T1000 (cell line): ENCODE measurements at places on chromosomes 6 and 20.

DNA sequence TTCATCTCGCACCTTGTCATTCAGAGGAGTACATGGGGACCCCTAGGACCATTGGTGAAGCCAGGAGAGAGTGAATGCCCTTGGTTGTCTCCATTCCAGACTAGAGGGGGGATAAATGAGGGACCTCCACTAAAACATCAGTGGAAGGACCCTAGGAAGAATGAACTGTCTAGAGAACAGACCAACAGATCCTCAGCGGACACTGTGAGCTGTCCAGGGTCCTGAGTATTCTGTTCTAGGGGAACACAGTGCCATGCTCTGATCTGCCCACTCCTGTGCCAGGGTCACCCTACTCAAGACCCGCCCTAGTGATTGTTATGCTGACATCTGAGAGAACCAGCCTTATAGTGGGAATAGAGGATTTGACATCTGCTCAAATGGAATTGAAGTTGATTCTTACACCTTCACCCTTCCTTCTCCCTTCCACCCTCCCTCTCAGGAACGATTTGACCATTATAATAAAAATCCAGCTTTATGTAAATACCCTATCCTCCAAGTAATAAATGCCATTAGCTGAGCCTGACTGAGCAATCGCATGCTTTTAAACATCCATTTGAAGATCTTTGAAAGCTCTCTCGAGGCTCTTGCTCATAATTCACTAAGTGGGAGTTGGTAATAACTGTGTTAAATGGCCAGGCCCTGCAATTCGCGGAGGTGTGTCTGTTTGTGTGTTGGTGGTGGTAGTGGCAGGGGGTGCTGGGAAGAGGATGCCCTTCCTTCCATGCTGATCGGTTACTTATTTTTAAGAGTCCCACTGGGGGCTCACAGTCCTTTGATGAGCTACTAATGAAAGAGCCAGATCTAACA is 43.6 kb upstream of the SLC32A1 start:
- DNase-seq: no peak

DNA sequence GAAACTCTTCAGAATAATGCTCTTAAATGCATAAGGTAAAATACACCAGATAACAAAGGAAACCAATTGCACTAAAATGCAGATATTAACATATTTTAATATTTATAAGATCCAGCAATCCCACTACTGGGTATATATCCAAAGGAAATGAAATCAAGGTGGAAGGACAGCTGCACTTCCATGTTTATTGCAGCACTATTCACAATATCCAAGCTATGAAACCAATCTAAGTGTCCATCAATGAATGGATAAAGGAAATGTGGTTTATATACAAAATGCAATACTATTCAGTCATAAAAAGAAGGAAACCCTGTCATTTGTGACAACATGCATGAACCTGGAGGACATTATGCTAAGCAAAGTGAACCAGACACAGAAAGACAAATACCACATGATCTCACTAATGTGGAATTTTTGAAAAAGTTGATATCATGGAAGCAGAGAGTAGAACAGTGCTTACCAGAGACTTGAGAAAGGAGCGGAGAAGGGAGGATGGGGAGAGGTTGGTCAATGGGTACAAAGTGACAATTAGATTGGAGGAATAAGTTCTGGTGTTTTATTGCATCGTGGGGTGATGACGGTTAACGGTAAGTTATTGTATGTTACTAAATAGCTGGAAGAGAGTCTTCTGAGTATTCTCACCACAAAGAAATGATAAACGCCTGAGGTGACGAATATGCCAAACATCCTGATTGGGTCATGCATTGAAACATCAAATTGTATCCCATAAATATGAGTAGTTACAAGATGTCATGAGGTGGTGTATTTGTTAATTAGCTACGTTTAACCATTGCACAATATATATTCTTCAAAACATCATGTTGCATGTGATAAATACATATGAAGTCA is 37.9 kb upstream of the RNF24 start:
- no peak for DNase-seq

DNA sequence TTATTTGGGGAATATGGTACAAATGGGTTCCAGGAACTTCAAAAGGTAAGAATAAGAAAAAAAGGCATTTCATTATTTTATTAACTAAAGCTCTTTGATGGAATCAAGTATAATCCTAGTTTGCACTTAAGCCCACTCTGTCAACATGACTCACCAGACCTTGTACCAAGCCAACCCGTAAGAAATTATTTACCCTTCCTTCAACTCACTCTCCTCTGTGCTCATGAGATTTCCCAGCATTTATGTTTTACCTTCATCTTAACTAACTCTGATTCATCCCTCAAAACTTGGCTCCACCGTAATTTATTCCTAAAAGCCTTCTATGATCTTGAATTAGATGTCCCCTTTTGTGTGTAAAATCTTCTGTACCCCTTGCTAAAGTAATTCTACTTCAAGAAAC is 308.7 kb downstream of the PKHD1 start:
- no peak for DNase-seq

DNA sequence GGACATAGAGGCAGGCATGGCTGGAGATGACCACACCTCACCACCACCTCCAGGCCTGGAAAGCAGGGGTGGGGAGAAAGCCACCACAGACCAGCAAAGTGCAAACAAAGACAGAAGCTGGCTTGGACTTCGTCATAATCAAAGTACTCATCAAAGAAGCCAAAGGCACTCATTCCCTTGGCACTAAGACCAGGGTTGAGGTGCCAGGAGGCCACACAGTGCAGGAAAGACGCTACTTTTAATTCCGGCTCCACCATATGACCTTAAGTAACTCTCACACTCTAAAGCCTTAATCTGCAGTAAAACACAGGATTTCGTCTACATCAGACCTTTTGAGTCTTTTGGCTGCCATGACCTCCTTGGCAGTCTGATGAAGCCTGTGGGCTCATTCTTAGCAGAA is 123.1 kb downstream of the HIVEP2 start:
- no peak for DNase-seq

GRCh38 chr20:61429458-61430227 is 177.6 kb downstream of the CDH4 start:
- DNase-seq: no peak

- DNase-seq: no peak
Measured at GRCh38 chr20:53677447-53678314, 84.0 kb upstream of the ZNF217 start.

GRCh38 chr6:73606428-73606827 is 47.4 kb downstream of the SLC17A5 start:
- DNase-seq: no peak

DNA sequence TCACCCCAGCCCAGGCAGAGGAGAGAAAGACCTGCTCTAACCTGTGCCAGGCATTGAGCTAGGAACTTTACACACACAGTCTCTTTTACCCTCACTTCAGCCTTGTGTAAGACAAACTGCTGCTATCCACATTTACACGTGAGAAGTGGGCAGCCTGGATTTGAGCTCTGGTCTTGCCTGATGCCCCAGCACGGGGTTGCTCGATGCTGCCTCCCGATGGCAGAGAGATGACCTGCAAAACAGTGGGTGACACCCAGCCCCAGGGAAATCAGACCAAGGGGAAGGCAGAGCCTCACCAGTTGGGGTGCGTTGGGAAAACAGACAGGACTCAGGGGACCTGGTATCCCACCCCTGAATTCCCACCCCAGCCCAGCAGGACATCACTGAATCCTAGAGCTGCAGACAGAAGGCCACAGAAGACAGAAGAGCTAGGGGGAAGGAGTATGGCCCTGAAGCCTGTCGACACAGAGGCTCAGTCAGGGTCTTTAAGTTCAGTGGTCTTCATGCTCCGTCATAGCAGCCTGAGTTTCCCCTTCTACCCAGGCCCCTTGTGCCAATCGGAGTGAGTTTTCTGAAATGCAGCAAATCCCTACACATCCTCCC is 990 bp downstream of the BPI start:
- DNase-seq: no peak

DNA sequence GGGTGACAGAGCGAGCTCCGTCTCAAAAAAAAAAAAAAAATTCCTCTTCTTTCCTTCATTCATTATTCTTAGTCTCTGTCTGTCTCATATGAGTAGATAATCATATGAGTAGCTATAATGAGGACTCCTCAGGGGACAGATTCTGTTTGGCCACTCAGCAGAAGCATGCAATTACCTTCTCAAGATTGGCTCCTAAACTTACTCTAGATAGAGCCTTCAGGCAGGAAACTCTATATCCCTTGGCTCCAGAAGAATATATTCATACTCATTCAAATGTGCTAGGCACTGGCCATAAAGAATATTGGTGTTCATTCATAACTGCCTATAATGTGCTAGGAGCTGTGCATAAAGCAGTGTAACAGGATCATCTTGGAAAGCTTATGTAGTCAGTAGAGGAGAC is 2.2 kb upstream of the ACAT2 start:
- no peak for DNase-seq

DNA sequence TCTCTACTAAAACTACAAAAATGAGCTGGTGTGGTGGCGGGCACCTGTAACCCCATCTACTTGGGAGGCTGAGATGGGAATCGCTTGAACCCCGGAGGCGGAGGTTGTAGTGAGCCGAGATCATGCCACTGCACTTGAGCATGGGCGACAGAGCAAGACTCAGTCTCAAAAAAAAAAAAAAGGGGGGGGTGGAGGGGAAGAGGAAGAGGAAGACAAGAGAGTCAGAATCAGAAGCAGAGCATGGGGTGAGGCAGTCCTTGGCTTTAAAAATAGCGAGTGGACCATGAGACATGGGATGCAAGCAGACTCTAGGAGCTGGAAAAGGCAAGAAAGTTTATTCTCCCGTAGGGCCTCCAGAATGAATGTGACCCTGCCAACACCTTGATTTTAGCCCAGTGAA is 3.9 kb upstream of the SLC9A8 start:
- DNase-seq: no peak

- no peak for DNase-seq
Measured at GRCh38 chr6:39425346-39426072, 103.0 kb upstream of the KCNK16 start.

DNA sequence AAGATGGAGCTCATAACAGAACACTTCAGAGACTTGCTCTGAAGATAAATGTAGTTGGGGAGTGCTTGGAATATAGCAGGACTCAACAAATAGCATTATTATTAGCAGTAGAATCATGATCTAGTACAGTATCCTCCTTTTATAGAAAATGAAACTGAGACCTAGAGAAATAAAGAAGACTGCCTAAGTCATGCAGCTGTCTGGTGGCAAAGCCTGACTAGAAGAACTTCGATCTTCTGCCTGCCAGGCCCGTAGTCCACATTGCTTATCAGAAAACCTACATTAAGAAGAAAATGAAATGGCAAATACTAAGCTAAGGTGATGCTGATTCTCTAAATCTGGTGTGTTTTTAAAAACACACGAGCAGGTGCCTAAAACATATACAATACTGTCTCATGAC is 46.4 kb upstream of the DST start:
- no peak for DNase-seq

- DNase-seq: no peak
Measured at GRCh38 chr20:32707691-32708581, 34.2 kb upstream of the C20orf203 start.

- DNase-seq: no peak
Measured at GRCh38 chr6:140977403-140977802, 1155.3 kb upstream of the GJE1 start.

- DNase-seq: no peak
Measured at GRCh38 chr6:8858854-8859331, 423.5 kb upstream of the SLC35B3 start.

DNA sequence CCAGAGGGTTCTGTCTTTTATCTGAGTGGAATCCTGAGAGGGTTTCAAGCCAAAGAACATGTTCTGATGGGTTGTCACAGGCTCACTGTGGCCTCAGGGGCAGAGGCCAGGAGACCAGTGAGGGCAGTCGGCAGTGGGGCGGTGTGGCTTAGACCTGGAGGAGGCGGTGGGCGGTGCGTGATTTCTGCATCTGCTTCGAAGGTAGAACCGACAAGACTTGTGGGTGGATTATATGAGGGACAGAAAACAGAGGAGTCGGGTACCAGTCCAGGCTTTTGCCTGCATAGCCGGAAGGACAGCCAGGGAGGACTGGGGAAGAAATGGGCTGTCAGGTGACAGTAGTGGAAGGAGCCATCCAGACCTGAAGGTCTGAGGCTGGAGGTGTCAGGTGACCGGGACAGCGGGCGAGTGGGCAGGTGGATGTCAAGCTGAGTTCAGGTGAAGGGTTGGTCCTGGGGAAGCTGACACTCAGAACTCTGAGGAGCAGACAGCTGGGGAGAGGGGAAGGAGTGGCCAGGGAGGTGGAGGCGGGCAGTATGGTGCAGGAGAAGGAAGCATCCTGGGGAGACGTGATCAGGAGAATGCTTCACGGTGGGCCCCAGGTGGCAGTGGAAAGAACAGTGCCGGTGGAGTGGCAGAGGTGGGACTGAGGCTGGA is 3.1 kb downstream of the CTSZ start:
- no peak for DNase-seq

DNA sequence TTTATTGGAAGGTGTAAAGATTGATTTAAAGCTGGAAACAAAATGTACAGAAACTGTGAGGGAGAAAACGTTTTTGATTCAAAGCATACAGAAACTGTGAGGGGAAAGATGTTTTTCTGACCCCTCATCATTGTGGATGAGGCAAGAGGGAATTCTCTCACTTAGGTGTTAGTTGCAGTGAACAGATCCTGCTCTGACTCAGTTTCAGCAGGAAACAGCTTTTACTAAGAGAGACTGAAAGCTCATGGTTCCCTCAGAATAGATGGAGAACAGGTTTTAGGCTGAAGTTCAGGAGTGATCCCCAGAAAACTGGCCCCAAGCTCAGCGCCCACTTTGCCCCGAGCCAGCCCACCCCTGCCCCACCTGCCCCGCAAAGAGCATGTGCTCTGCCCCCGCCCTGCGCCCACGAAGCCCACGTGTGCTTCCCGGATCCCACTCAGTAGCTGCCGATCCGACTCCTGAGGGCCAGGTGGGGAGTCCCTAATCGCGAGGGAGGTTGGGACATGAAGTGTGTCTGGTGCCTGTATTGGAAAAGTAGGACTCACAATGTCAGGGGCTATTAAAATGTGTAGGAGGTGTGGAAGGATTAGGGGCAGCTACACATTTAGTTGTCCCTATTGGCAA is 41.2 kb downstream of the DUSP22 start:
- no peak for DNase-seq

DNA sequence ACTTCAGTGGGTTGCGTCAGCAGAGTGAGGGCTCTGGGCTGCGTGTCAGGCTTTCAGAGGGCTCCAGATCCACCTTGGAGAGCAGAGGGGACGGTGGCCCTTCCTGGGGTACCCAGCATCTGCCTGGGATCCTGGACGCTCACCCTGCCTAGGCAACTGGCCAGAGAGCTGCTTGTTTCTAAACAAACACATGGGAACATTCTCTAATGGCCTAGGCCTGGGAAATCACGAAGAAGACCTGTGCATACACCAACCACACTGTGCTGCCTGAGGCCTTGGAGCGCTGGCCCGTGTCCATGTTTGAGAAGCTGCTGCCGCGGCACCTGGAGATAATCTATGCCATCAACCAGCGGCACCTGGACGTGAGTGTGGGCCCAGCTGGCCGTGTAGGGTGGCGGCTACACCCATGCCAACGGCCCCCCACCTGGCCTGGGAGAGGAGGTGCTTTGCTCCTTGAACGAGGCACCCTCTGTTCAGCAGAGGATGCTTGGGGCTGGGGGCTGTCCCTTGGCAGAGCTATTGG is 32.2 kb downstream of the PYGB start:
- no peak for DNase-seq

DNA sequence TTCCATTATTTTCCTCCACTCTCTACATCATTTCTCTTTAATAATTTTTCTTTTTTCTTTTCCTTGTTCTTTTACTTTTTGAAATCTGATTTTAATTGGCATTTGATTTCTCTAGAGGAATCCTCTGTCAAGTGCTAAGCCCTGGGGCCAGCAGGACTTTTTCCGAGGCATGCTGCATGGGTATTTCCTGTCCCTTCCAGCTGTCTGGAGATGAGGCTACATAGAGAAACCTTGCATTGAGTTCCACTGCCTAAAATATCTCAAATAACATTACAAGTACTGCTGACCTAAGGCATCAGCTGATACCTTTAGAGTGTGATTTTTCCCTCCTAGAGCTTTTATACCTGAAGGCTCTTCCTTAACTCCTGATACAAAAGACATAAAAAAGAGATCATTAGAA is 6.2 kb downstream of the RNF217 start:
- DNase-seq: no peak
